T follicular helper cell (primary cell): ENCODE measurements at places on chromosomes 7 and 10.

GRCh38 chr7:77933394-77933793 lies 134.8 kb downstream of the PHTF2 start:
- no peak for DNase-seq

DNA sequence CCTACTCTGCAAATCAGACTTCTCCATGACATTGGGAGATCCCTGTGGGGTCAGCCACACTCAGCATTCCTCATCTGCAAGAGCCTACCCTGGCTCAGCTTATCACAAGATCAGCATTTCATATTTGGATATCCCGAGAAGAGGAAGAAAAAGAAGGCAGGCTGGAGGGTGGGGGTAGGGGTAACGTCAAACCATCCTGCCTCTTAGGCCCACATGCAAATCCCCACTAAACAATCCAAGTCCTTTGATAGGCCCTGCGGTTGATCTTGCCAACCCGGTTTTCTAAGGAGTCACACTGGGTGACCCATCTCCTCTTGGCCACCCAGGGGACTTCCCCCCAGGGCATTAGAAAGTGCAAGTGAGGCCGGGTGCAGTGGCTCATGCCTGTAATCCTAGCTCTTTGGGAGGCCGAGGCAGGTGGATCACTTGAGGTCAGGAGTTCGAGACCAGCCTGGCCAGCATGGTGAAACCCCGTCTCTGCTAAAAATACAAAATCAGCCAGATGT lies 128.0 kb upstream of the CALN1 start:
- no peak for DNase-seq

GRCh38 chr7:116610210-116610609 lies 61.8 kb upstream of the MET start:
- no peak for DNase-seq

- no peak for DNase-seq
These were observed 111.1 kb upstream of the AFAP1L2 start for GRCh38 chr10:114515298-114515914.

GRCh38 chr7:157177333-157177982 lies 38.7 kb downstream of the UBE3C start:
- no peak for DNase-seq
